ENCODE measurements at places on chromosomes 5 and 9.

- DNase-seq: no peak
Observed at GRCh38 chr5:136137497-136138220, 5.0 kb downstream of the SMAD5 start.

- DNase-seq: no peak
Observed at GRCh38 chr9:110249603-110250002, 6.7 kb downstream of the TXN start.

- no peak for DNase-seq
Observed at GRCh38 chr9:74784506-74784905, 103.2 kb downstream of the TRPM6 start.

- no peak for DNase-seq
Observed at GRCh38 chr9:127066851-127067136, 55.6 kb downstream of the ANGPTL2 start.

DNA sequence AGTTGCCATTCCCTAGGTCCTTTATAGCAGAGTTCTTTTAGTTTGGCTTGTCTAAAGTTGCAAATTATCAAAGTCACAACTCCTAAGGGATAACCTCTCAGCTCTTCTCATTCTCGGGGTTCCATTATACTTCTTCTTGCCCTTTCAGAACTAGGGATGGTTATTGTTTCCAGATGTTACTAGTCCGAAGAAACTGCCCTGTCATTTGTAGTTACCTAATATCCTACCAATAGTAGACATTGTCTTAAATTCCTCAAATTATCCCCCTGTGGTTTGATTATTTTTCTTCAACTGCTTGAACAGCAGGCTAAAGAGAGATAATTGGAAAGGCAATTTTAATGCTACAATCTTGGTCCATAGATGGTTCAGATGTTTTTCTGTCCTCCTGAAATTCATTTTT is 709.8 kb downstream of the KCTD16 start:
- DNase-seq: no peak

DNA sequence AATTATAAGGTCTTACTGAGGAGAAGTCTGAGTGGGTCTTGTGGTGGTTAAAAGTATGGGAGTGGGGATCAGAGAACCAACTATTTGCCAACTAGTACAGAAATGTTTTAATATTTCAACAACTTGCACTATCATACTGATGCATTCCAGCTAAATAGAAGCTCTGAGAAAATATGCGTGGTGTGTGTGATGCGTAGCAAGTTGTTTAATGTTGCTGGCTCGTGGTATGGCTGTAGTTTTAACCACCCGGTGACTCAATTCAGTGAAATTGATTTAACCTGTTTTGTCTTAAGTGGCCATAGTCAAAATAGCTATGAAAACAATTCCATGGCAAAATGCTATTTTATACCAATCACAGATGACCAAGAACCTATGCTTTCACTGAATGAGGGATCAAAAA is 176.5 kb upstream of the SLC24A2 start:
- DNase-seq: no peak

GRCh38 chr5:126384985-126385384 is 38.2 kb upstream of the GRAMD2B start:
- DNase-seq: no peak

DNA sequence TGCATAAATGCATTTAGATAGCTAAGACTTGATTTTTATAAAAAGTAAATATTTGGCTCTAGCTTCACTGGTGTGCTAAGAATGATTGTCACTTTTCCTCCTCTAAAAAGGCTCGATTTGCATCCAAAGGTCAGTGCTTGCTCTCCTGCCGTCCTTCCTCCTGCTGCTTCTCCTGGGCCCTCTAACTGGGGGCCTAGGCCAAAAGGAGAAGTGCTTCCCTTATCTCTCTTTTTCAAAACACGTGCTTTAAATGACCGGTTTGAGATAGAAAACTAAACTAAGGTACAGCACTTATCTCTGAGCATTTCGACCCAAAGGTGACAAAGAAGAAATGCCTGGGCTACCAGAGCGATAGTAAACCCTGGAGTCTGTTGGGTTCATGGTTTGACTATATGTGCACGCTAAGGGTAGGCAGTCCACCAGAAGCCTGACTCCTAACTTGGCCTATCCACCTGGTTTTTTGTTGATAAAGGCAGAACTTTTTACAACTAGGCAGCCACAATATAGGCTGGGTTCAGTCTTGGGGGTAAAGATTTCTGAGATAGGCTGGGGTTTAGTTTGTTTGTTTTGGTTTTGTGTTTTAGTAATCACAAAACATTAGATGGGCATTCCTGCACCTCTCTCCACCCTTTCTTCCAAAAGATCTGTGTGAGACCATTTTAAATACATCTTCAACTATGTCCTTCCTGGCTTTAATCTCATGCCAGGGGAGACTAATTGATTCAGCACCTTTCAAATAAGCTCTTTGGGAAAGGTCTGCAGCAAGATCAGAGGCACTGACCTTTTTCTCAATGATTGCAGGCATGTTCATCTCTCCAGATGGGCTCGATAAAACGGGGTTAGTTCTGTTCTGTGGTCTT is 3.8 kb downstream of the NR2F1-AS1 start:
- DNase-seq: no peak

- DNase-seq: no peak
Observed at GRCh38 chr9:97046228-97046627, 7.3 kb upstream of the CTSV start.

DNA sequence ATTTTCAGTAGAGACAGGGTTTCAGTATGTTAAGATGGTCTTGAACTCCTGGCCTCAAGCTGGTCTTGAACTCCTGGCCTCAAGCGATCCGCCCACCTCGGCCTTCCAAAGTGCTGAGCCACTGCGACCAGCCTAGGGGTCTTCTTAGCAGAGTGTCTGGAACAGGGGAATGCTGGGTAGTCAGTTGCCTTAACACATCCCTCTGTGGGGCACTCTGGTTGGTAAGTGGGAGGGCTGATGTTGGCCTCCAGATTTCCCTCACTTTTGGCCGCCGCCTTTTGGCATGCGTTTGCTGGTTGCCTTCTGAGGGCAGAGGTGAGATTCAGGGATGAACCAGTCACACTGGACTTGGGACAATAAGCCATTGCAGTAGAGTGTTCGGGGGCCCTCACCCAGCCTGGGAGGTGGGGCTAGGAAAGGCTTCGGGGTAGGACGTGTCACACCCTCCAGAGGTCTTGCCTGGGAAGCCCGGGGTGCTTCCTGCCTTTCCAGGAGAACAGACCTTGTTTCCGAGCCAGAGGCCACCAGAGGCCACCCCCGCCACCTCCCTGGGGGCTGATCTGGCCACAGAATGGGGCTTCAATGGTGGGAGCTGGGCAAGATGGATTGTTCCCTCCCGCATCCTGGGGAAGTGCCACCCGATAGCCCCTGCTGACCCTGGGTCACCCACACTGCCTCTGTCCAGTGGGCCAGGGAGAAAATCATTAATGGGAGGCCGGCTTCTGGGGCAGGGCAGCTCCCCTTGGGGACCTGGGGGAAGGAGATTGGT is 13.3 kb downstream of the FGF18 start:
- no peak for DNase-seq

- no peak for DNase-seq
Observed at GRCh38 chr5:149471406-149472183, 79.6 kb downstream of the CSNK1A1 start.

DNA sequence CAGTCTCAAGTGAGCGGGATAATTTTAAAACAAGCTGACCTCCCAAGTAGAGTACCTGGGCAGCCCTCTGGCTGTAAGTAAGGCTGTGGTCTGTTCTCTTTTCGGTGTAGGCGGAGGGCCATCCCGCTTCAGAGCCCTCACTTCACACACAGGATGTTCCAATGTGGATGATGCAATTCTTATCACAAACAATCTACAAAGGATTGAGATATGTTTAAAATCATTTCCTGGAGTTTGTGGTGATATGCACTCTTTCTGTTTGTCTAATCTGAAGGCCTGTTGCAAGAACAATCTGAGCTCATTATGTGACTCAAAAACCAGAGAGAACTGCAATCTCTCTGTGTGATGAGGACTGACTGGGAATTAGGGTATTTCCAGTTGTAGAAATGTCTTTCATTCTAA is 42.5 kb downstream of the ITGA2 start:
- peak; percentile 6 for DNase-seq

- no peak for DNase-seq
Observed at GRCh38 chr9:89866701-89867100, 261.9 kb downstream of the GADD45G start.

DNA sequence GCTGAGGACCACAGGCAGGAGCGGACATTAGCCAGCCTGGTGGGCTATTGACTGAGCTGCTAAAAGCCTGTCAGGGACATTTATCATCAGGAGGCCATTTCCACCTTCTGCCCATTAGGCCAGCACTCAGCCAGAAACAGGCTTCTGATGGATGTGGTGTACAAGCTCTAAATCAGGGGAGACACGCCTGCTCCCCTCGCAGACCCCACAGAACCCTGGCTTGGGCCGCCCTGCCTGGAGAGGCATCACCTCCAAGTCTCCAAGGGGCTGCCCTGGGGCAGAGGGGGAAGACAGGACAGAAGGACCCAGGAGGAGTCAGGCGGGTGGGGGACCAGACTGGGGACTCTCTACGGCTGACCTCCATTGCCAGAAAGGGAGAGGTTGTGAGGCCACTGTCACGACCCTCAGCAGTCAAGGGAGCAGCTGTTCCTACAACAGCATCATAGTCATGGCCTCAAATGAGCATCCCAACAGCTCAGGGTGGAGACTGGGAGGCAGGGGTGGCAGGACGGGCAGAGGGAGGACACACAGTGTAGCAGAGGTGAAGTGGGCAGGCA is 24.0 kb upstream of the TRIM14 start:
- DNase-seq: no peak

- DNase-seq: no peak
Observed at GRCh38 chr5:158780656-158781237, 319.0 kb downstream of the EBF1 start.

All from inflammatory macrophage (primary cell).